ENCODE measurements at places on chromosomes 12 and 14.

DNA sequence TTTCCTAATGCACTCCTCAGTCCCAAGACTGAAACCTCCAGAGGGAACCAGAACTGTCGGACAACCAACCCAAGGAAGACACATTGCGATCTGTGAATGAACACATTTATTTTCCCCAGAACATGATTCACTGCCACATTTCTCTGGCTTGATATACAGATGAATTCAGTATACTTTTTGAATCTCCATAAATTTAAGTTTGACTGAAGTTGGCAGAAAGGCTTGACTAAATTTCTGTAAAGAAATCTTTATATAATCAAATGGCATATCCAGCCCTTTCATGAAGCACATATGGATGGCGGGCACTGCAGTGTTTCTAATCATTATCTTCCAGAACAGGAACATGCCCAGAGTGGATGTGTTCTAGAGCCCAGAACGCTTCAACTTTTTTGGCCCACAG is 56.7 kb downstream of the DCAF5 start:
- DNase-seq: no peak

GRCh38 chr14:40757376-40757950 is 849.2 kb upstream of the LRFN5 start:
- no peak for DNase-seq

GRCh38 chr14:81209167-81209836 is 11.5 kb downstream of the GTF2A1 start:
- no peak for DNase-seq

- peak; percentile 34 for DNase-seq
Measured at GRCh38 chr12:39990122-39991101, 115.5 kb downstream of the SLC2A13 start.

- no peak for DNase-seq
Measured at GRCh38 chr14:104151566-104152245, 13.3 kb downstream of the KIF26A start.

DNA sequence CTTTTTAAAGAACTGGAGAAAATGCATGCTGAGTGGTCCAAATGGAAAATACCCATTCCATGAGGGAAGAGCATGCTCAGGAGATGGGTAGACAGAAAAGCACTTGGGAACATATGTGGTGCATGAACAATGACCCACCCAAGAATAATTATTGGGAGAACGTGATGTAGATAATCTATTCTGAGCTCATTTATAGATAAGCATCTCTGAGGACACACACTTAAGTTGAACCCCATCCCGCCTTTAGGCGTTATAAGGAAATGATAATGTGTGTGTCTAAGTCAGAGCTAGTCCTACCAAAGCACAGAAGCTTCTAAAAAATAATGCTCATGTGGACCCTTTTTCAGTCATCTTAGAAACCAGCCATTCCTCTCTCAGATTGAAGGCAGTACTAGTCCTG is 189.9 kb downstream of the KTN1 start:
- DNase-seq: no peak

DNA sequence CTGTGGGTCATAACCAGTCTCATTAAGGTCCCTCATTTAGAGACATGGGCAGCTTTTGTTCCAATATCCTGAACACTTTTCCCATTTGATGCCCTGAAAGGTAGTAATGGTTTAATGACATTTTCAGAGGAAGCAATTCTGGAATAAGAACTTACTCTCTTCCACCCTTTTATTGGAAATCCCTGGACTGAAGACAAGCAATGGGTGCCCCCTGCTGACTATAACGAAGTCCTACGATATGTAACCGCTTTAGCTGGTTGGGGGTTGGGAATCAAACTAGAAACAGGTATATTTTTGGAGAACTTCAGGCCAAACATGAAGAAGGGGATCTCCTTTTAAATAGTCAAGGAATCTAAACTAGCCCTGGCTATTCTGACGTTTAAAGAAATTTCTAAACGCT is 20.5 kb downstream of the SARNP start:
- no peak for DNase-seq

- no peak for DNase-seq
Measured at GRCh38 chr12:103728323-103728722, 112.7 kb downstream of the NT5DC3 start.

DNA sequence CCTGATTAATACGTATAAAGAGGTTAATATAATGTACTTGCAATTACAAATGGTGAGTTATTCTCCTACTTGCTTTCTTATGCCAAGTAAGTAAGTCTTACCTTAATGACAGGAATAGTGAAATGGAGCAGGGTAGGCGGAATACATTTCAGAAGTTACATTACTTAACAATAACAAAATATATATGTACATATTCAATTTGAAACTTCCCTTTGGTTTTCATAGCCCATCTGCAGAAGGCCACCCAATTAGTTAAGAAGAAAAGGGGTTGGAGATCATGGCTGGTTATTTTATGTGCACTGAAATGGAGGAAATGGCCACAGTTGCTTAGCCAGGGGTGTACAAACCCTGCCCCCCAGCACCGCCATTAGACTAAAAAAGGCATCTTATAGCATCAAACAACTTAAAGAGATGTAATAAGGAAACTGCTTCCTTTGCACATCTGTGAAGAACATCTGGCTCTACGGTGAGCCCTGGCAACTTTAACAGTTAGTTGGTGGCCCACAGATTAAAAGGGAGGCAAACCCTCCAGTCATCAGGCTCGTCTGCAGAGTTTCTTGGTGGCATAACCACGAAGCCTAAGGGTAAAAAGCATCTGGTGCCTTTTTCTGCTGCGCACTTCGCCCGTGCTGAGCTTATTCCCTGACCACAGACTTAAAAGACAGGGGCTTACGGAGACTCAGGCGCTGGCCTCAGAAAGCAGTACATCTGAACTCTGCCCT is 38.8 kb upstream of the DACT1 start:
- no peak for DNase-seq

- no peak for DNase-seq
Measured at GRCh38 chr14:39289523-39289922, 55.8 kb downstream of the MIA2 start.

All from stimulated activated CD4-positive, alpha-beta T cell treated with anti-CD3 and anti-CD28 coated beads, Interleukin-12 subunit alpha, Interleukin-12 subunit beta, amount 100 ng/mL, for 48 hours (primary cell).